ENCODE measurements at places on chromosomes 4 and X.

- DNase-seq = peak; percentile 64
These were observed 25.3 kb upstream of the NWD2 start for GRCh38 chr4:37219242-37219641.

GRCh38 chr4:3680656-3681055 lies 85.5 kb upstream of the ADRA2C start:
- DNase-seq = no peak

DNA sequence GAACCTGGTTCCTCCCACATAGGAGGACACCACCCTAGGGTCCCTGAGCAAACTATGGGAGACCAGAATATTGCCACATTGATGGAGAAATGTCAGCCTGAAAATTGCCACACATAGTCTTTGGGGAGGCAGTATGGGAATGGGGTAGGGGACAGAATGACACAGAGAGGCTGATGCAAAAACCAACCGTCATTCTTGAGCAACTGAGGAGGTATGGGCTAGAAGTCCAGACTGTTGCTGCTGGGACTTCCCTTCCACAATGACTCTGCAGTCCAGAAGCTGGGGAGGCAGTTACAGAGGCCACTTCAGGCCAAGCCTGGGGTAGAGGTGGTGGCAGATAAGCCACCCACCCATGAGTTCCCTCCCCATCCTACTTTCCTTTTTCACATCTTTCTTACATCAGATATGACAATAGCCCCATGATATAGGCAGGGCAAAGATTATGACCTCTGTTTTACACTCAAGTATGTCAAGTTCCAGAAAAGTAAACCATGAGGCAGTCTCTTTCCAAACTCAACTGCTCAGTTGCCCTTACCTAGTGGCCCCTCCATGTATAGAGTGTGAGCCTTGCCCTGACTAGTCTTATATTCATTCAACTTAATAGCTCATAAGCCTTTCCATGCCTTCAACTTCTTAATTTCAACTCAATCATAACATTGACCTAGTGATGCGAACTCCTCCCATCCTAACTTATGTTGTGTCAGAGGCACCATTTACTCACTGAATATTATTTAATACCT lies 41.7 kb downstream of the VSIG4 start:
- DNase-seq = no peak

DNA sequence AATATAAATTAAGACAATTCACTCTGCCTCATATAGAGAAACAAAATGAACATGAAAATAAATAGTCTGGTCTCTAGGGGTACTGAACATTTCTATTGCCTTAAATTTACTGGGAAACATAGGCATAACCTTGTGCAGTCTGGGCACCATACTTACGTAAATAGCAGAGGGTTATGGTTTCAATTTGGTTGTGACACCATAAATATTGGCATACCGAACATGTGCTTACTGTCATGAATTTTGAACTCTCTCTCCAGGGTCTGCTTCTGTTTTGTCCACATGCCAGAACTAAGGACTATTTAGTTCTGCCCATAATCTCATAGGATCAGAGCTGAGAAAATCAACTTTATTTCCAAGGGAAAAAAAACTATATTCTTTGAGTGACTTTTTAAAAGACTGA lies 17.6 kb downstream of the PDGFC start:
- no peak for DNase-seq

DNA sequence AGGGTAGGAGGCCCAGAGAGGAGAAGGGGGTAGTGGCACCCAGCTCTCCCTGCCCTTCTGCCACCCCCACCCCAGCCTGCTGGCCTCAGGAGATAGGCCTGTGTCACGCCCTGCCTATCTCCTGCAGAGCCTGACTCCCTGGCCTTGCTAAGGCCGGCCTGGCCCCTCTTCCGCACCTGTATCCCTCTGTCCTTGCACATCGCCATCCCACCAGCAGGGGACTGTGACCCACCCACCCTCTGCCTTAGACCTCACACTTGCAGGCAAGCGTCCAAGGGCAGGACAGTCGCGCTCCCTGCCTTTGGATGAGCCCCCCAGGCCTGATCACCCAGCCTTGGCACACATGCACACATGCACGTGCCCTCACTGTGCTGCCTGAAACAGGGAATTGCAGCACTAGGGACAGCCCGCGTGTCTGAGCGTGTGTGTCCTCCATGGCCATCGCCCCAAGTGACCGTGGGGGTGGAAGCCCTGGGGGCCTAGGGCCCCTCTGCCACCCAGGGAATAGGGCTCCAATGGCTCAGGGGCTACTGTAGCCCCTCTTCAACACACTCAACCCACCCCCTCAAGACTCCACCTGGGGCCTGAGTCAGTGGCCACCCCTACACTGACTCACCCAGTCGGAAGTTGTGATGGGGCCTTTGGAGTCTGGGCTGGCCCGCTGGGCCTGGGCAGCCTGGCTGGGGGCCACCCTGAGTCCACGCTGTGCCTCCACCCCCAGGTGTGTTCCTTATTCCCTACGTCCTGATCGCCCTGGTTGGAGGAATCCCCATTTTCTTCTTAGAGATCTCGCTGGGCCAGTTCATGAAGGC lies 2.1 kb downstream of the SLC6A8 start:
- DNase-seq = no peak

DNA sequence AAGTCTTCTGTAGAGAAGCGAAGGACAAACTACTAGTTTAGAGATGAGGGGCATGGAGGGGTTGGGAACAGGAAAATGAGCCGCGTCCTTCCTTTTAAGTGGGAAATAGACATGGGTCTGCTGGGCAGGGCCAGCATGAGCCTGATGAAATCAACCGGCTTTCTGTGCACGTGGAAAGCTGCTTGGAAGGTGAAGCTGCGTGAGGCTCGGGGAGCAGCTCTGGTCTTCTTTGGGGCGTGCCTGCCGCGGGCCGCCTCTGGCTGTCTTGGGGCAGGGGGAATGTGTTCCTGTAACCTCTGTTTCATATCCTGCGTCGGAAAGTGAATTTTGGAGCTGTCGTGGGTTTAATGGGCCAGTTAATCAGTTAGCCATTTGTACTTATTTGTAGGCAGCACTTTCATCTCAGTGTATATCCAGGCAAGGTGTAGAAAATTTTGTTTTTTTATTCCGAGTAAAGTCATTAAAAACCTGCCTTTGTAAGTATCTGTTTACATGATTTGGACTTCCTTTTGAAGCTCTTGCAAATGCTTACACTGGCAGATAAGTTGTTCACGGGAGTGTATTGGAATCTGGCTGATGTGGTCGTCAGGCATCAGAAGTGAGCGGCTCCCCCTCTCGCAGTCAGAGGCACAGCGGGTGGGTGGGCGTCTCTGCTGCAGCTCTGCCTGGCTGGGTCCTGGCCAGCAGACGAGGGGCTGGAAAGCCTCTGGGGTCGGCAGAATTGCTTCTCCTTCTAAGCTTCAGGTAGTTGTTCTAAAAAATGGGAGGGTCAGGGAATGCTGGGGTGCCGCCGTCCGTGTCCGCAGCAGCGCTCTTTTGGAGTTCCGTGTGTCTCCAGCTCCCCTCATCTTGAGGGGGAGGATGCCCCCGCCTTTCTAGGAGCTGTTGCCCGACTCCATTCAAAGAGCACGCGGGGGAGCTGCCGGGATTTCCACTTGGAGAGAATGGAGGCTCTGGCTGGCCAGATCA lies 70.5 kb upstream of the HGFAC start:
- DNase-seq = no peak

GRCh38 chr4:47198791-47199190 lies 167.4 kb downstream of the GABRB1 start:
- peak; percentile 72 for DNase-seq

GRCh38 chrX:126886997-126887396 lies 67.5 kb downstream of the PRR32 start:
- no peak for DNase-seq

Data from NCI-H524 (cell line).